ENCODE measurements at places on chromosomes 11 and 22.

- no peak overlapping the region for H3K27ac ChIP-seq
- H3K4me1 ChIP-seq: peaks cover 13% of the 10 kb centered on the region
- DNase-seq: no peak
- no peaks in the 10 kb centered on the region for H3K36me3 ChIP-seq
- H3K4me3 ChIP-seq: no peak overlapping the region
Observed at GRCh38 chr11:3955299-3955665, 99.8 kb downstream of the STIM1 start.

GRCh38 chr22:49934891-49935557 is 16.6 kb downstream of the CRELD2 start:
- H3K4me3 ChIP-seq: peak overlapping the region; percentile 75
- peaks cover 33% of the 10 kb centered on the region for H3K4me1 ChIP-seq
- no peaks in the 10 kb centered on the region for H3K27me3 ChIP-seq
- no peak for DNase-seq
- H3K27ac ChIP-seq: peak overlapping the region; percentile 94

DNA sequence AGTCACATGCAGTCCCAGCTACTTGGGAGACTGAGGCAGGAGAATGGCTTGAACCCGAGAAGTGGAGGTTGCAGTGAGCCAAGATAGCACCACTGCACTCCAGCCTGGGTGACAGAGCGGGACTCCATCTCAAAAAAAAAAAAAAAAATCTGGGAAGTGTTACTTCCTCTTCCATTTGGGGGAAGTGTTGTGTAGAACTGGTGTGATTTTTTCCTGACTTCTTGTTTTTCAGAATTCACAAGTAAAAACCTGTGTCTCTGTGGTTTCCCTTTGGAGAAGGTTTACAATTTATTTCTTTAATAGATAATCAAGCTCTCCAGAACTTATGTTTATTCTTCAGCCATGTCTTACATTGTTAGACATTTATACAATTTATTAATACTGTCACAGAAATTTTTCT is 396.1 kb downstream of the BRD1 start:
- H3K4me3 ChIP-seq: no peak overlapping the region
- H3K27ac ChIP-seq: no peak overlapping the region
- H3K27me3 ChIP-seq: no peaks in the 10 kb centered on the region
- no peaks in the 10 kb centered on the region for H3K4me1 ChIP-seq
- no peak for DNase-seq
- H3K36me3 ChIP-seq: no peaks in the 10 kb centered on the region

- no peaks in the 10 kb centered on the region for H3K36me3 ChIP-seq
- no peak overlapping the region for H3K27ac ChIP-seq
- no peaks in the 10 kb centered on the region for H3K27me3 ChIP-seq
- H3K4me1 ChIP-seq: no peaks in the 10 kb centered on the region
- no peak overlapping the region for H3K4me3 ChIP-seq
Observed at GRCh38 chr11:4983841-4984240, 10.8 kb upstream of the OR51L1 start.

DNA sequence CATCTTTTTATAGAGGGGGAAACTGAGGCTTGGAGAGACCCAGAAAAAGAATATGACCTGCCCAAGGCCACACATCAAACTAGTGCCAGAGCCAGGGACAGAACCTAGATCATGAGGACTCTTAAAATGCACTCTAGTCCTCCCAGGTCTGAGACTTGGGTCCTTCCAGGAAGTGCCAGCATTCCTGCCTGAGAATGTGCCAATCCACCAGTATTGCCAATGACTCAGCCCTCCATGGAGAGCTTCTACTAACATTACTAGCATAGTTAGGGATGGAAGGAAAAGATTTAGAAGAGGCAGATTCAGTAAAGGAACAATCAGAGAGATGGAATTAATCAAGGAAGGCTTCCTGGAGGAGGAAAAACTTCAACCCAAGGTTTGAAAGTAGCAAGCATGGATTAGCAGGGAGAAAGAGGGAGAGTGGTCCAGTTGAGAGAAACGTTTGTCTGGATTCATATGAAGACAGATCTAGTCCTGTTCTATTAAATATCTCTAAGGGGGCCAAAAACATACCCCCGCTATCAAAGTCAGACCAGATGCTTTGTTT is 20.1 kb upstream of the SMIM35 start:
- H3K27ac ChIP-seq: no peak overlapping the region
- no peak overlapping the region for H3K4me3 ChIP-seq
- no peak for DNase-seq
- H3K4me1 ChIP-seq: no peaks in the 10 kb centered on the region
- no peaks in the 10 kb centered on the region for H3K36me3 ChIP-seq
- no peaks in the 10 kb centered on the region for H3K27me3 ChIP-seq
